ENCODE measurements at places on chromosomes 2 and 18.

DNA sequence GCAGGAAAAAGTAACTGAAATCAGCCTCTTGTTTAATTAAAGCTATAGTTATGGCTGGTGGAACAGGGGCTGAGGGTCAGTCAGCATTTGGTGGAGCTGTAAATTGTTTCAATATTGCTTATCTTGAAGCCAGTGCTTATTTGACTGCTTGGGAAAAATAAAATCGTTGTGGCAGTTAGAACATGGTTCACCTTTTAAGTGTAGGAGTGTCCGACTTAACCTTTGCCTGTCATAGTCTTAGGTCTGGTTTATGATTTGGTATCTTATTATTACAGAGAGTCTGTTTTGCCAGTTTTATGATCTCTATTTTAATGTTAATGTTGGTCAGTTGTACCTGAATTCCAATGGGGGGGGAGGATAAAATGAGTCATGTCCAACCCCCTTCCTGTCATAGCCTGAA lies 27.2 kb upstream of the NOL4 start:
- DNase-seq, result no peak

DNA sequence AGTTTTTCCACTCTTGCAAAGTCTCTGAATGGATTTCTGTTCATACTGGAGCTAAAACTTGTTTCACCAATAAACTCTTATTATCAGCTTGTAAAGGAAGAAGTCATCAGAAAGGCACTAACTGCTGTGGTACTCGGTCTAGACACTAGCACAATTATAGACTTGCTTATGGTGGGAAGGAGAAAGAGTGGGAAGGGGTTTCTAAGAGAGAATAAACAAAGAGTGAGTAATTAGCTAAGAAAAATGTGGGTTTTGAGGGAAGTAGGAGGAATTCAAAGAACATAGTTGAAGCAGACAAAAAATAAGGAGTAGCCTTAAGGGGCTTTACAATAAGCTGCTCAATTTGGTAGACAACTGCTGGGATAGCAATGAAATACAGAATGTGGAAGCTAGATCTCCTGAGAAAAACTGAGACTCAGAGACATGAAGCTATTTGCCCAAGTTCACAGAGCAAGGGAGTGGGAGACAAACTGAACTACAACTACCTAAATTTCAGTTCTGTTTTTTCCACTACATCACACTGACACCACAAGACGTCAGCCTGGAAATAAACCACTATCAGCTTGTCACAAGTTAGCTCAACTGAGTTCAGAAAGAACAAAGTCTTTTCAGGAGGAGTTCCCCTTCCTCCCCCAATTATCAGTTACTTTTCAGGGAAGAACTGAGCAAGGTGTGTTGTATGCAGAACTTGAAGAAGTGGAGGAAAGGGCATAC lies 59.7 kb downstream of the MAP4K3 start:
- no peak for DNase-seq

GRCh38 chr2:121197369-121198091 lies 87.5 kb downstream of the TFCP2L1 start:
- DNase-seq, result no peak

- DNase-seq, result no peak
Measured at GRCh38 chr2:117726747-117727146, 87.7 kb upstream of the DDX18 start.

DNA sequence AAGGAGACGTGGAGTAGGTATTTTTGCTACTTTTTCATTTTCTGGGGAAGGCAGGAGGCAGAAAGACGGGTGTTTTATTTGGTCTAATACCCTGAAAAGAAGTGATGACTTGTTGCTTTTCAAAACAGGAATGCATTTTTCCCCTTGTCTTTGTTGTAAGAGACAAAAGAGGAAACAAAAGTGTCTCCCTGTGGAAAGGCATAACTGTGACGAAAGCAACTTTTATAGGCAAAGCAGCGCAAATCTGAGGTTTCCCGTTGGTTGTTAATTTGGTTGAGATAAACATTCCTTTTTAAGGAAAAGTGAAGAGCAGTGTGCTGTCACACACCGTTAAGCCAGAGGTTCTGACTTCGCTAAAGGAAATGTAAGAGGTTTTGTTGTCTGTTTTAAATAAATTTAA lies 3.4 kb downstream of the FZD7 start:
- DNase-seq, result no peak

DNA sequence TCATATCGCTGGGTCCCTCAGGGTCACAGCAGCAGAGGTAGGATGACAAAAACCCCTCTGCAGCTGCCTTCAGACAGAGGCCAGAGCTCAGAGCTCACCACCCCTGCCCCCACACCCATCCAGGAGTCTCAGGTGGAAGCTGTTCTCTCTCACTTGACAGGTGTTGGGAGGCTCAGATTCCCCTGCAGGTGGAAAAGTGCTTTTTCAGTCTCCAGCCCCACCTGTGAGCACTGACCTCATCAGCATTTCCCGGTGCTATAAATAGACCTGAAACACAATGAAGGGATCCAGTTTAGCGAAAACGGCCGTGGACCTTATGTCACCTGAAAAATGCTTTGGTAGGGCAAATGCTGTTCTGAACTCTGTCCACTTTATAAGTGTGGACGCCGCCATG lies 254.9 kb downstream of the NDUFA10 start:
- no peak for DNase-seq

- peak; percentile 17 for DNase-seq
Measured at GRCh38 chr2:209423562-209424198, at the start of gene MAP2. TSS of gene MAP2 (plus strand) at chr2:209424047. CDS start at chr2:209653171, 229,124 bp downstream.

GRCh38 chr2:168244318-168244717 lies 3.1 kb downstream of the STK39 start:
- no peak for DNase-seq

DNA sequence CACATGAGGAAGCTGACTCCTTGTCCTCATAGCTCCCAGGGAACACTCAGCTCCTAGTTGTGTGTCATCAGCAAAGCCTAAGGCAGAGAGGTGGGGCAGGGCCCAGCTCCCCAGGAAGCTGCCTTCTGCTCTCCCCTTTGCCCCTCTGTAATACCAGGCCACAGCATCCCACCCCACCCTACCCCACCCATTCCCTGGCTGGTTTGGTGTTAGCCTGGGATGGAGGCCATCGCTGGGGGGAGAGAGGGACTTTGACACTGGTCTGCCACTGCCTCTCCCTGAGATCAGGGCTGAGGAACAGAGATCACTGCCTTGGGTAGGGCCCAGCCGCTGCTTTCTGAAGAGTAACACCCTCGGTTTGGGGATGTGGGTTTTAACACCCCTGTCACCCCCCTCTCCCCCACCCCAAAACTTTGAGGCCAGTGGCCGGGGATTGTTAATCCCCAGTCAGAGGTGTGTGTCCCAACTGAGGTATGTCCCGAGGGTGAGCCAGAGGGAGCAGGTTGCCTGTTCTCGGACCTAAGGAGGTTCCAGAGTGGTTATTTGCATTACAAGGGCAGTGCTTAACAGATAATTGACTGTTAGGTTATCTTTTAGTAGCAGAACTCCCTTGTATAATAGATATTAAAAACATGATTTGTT lies 41.4 kb downstream of the TET3 start:
- DNase-seq, result no peak

- DNase-seq, result no peak
Measured at GRCh38 chr2:145846982-145847381, 1327.1 kb upstream of the ZEB2 start.

DNA sequence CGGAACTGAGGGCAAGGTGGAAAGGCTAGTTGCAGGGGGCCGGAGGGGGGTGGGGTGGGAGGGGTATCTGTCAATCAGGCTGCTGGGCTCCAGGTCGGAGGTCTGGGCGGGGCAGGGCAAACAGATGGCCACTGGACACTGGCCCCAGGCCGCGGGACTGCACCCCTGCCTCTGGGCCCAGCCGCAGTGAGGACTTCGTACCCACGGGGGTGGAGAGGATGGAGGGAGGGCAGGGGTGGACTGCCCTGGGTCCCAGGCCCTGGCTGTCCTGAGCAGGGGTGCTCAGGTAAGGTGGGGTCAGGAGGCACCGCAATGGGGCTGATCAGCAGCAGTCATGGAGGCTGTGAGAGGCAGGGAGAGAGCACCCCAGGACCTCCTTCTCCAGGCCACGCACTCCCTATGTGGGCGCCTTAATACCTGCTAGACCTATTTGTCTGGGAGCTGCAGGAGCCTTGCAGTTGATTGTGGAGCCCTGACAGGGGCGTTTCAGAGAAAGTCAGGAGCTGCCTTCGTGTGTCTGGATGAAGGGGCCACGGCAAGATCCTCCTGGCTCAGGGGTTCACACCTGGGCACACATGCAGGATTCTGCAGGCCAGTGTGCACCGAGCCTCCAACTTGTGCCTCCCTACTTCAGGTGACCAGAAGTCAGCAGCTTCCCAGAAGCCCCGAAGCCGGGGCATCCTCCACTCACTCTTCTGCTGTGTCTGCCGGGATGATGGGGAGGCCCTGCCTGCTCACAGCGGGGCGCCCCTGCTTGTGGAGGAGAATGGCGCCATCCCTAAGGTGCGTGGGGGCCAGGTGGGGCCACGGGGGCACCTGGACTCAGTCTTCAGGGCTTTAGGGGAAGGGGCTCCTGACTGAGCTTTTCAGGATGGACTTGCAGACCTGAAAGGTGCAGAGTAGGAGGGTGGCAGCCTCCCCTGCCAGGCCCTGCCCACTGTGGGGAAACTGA lies 1.5 kb downstream of the CTDSP1 start:
- no peak for DNase-seq

- no peak for DNase-seq
Measured at GRCh38 chr18:48855422-48856377, 95.1 kb downstream of the SMAD7 start.
